Ecto neural progenitor cell (in vitro differentiated cells): ENCODE measurements at places on chromosomes 4 and X.

- no peak for DNase-seq
Observed at GRCh38 chr4:13378973-13379759, 105.0 kb downstream of the RAB28 start.

GRCh38 chrX:123330229-123330942, 146.3 kb downstream of the GRIA3 start:
- no peak for DNase-seq

DNA sequence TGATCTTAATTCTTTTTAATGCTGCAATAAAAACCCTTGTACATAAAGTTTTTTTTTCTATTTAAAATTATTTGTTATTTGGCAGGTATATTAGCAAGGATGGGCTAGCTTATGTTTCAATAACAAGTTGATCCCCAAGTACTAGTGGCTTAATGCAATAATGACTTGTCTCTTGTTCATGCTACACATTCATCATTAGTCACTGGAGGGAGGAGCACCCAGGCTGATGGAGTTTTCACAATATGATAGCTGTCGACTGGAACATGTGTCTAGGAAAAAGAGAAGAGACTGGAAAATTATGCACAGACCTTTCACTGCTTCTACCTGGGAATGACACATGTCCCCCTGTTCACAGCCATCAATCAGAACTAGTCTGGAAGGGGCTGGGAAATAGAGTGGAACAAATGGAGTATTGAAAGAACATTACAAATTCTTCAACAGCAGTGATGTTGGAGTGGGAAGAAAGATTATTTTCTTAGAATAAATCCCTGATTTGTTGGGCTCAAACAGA, 387.9 kb upstream of the RPS6KA3 start:
- no peak for DNase-seq

GRCh38 chrX:152070144-152070543, 68.2 kb downstream of the MAGEA10 start:
- DNase-seq: no peak

- no peak for DNase-seq
Observed at GRCh38 chrX:49876750-49877149, 2.5 kb upstream of the USP27X start.

GRCh38 chr4:53637348-53637747, 46.1 kb upstream of the LNX1 start:
- no peak for DNase-seq

DNA sequence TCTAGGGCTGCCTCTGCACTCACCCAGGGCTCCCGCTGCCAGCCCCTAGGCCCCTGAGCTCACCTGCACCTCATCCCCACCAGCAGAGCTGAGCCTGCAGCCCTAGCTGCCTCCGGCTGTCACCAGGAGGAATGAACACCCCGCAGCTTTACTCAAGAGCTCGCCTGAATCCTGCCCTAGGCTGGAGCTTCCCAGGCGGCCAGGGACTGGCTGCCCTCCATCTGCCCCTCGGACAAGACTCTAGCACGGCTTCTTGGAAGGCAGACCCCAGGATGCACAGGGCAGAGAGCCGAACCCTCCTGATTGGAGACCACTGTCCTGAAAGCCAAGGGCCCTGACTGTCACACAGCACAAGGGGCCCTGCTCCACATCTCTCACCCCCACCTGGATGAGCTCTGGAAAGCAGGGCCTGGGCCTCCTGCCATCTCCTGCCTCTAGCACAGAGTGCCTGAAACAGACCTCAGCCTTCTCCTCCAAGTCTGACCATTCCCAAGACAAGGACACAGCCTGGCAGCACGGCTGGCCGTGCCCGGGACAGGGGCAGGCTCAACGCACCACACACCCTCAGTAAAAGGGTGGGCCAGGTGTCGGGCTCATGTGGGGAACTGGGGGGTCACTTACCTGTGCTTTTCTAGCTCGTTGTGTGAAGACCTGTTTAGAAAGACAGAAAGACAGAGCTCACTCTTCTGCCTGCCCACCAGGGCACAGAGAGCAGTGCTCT, 4.4 kb downstream of the MXD4 start:
- no peak for DNase-seq

DNA sequence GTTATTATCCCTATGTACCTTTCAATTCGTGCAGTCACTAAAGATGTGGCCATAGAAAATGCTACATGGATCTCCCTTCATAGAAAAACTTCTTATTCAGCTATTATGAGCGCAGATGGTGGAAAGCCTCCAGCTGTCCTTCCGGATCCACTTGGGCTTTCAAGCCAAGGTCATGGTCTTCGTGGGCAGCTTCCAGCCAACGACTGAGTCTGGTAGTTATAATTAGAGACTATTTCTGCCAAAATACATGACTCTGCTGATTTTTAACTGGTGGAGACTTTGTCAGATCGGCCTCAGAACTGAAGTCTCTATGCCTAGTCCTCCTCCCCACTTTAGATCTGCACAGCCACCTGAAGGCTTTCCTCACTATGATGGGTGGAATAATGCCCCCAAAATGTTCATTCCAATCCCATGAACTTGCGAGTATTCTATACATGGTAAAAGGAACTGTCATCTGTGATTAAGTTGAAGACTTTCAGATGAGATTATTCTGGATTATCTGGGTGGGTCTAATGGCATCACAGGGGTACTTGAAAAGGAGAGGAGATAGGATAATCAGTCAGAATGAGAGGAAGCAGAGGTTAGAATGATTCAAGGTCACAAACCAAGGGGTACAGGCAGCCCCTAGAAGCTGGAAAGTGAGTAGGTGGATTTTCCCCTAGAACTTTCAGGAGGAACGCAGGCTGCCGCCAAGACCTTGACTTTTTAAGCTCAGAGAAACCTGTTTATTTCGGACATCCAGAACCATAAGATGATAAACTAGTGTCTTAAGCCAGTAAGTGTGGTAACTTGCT, 171.1 kb upstream of the CXCL13 start:
- DNase-seq: no peak

- DNase-seq: peak; percentile 83
Observed at GRCh38 chr4:26860922-26861433, 337 bp downstream of the STIM2 start.

DNA sequence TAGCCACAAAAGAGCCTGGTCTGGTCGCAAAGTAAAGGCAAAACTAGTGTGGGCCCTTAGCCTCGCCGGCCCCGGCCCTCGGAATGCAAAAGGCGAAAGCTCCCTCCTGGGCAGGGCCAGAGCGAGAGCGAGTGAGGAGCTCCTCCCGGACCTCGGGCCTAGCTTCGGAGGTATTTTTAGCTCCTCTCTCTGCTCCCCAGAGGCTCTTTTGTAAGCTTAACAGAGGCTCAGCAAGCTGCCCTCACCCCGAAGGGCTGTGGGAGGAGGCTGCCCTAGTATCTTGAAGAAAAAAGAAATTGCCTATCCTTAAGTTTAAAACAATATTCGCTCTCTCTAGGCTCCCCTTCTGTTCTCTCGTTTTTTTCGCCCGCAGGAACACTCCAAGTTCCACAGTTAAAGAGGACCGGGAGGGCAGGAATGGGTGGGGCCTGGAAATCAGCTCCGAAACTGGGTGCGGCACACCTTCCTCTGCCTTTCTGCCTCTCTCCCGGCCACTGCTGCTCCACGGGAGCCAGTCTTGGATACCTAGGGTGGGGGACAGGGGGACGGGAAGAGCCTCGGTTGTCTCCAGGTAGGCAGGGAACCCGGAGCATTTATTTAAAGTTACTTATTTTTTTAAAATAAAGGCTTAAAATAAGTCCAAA, 12.1 kb downstream of the HAND2 start:
- DNase-seq: no peak

- DNase-seq: no peak
Observed at GRCh38 chrX:150255441-150256296, 107.4 kb upstream of the MAMLD1 start.

DNA sequence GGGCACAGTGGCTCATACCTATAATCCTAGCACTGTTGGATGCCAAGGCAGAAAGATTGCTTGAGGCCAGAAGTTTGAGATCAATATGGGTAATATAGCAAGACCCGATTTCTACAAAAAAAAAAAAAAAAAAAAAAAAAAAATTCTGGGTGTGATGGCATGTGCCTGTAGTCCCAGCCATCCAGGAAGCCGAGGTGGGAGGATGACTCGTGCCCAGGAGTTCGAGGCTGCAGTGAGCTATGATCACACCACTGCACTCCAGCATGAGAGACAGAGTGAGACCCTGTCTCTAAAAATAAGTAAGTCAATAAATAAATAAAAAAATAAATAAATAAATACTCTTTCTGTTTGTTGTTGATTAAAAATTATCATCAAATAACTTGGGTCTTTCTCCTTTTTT, 62.4 kb upstream of the BMPR1B start:
- DNase-seq: no peak

- DNase-seq: peak; percentile 32
Observed at GRCh38 chr4:8913121-8913857, 41.6 kb upstream of the HMX1 start.

DNA sequence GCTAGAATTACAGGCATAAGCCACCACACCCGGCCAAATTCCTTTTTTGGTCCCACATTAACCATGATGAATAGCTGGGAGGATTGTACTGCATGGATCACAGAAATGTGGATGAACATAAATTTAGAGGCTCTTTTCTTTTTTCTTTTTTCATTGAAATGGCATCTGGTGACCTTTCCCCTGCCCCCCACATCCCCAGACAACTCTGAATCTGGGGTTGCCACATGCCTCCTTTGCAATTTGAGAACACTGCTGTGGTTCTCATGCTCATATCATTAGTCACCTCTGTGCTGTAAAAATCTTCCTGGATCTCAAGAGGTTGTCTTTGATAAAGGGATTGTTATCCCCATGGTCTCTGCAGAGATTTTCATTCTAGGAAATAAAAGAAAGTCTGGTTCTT, 22.8 kb upstream of the FMR1NB start:
- DNase-seq: no peak

DNA sequence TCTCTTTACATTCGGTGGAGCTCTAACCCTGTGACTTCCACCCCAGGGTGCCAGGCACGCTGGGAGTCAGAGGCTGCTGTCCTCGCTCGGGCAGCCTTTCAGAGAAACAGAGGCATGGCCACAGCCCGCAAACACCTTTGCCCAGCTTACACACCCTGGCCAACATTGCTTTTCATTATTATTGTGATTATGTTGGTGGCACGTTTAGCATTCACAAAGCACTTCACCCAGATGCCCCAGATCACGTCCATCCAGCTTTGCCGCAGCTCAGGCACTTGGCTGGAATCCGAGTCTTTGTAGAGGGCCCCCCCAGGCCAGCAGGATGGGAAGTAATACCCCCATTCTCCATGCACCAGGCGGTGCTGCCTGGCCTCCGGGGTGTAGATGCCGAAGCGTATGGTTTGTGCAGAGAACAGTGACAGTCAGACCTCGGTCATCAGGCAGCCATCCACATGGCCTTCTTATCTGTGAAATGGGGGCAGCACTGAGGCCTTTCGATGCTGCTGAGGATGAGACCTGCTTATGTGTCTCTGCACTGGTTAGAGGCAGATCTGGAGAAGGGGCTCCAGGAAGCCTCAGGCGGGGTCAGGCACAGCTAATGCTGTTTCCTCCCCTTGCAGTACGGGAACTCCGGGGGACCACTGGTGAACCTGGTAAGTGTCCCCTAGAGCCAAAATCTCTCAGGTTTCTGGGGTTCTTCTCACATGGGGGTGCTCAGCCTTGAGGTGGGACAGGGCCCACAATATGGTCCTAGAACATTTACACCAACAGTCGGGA, 22.3 kb downstream of the HTRA3 start:
- no peak for DNase-seq

DNA sequence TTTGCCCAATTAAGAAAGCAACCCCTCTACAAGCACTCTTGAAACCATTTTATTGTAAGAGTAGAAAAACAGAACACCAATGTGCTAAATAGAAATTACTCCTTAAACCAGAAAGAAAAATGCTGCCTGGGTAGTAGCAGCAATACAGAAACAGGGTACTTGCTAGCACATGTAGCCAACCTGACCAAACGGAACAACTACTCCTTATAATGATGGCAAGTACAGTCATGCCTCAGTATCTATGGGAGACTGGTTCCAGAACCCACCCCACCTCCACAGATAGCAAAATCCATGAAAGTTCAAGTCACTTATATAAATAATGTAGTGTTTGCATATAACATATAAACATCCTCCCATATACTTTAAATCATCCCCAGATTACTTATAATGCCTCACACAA, 168.8 kb downstream of the ATRX start:
- DNase-seq: no peak

- DNase-seq: no peak
Observed at GRCh38 chr4:173237762-173238161, 69.2 kb downstream of the GALNT7 start.

DNA sequence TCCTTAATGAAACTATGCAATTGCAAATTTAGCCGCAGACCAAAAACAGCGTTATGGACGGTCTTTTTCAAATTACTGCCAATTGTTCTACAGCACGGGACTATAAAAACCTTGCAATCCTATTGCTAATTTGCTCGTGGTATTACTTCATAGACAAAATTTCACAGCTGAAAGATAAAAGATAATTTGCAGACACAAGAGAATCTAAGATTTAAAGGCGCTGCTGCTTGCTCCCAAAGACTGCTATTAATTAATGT, 1.4 kb upstream of the CAMK2D start:
- DNase-seq: no peak

GRCh38 chr4:102781570-102781969, 20.8 kb upstream of the MANBA start:
- DNase-seq: no peak

- DNase-seq: no peak
Observed at GRCh38 chr4:101252721-101253120, 94.6 kb downstream of the PPP3CA start.

GRCh38 chr4:61666244-61666643, 466.1 kb downstream of the ADGRL3 start:
- no peak for DNase-seq

- DNase-seq: no peak
Observed at GRCh38 chrX:46841346-46841745, 4.5 kb downstream of the RP2 start.

- no peak for DNase-seq
Observed at GRCh38 chr4:132384709-132385108, 764.4 kb upstream of the PCDH10 start.

DNA sequence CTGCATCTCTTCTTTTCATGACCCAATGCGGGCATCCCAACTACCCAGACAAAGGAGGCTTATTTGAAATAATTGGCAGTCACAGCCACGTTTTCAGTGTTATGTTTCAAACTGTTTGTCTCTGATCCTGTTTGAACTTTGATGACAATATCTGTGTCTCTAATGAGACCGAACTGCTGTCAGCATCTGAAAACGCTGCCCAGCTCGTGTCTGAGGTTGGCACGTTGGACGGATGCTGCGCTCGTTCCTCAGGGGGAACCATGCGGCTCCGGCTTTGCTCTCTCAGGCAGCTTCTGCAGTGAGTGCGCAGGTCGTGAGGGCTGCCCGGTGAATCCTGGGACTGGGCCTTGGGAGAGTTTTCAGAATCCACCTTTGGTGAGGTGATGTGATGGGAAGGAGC, 58.4 kb upstream of the SORBS2 start:
- DNase-seq: no peak
